ENCODE measurements at places on chromosomes 3 and 15. TPM values are rescaled to one million over a fixed set of nuclear protein-coding genes. Genes with fewer than 3 reads are reported as not detected.

The PROK2 gene
- total RNA-seq = not detected

- no peak for ATAC-seq
Measured at GRCh38 chr15:38503496-38503895, 49.6 kb downstream of the FAM98B start.

GRCh38 chr15:61807281-61807929 lies 252.8 kb downstream of the VPS13C start:
- ATAC-seq = no peak

- ATAC-seq = no peak
Measured at GRCh38 chr3:99425930-99426329, 212.5 kb upstream of the COL8A1 start.

- no peak for ATAC-seq
Measured at GRCh38 chr15:97087006-97087741, 756.7 kb downstream of the NR2F2 start.

The TWF2 gene
- 37.4 TPM for total RNA-seq

The SSR3 gene
- total RNA-seq = 75.9 TPM

- ATAC-seq = no peak
Measured at GRCh38 chr3:70979983-70980645, 603.4 kb downstream of the FOXP1 start.
